ENCODE measurements at places on chromosomes 6 and 20.

GRCh38 chr6:16168121-16168520 is 39.2 kb downstream of the MYLIP start:
- no peak for DNase-seq

GRCh38 chr20:57076152-57076652 is 190.2 kb downstream of the BMP7 start:
- no peak for DNase-seq

GRCh38 chr6:118544105-118544504 is 4.0 kb upstream of the PLN start:
- DNase-seq: no peak

DNA sequence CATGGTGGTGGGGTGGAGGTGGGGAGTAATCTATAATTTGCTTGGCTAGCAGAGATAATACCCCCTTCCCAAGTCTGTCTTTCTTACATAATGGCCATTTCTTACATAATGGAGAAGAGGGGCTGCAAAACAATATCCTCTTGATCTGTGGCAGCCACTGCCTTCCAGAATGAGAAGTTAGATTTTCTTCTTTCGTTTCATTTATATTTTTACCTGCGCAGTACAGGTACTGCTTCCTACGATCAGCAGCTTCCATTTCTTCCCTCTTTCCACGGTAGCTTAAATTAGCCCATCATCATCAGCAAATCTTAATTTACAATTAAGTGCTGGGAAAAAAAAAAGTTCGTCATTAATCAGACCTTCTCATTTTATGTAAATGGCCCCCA is 30.2 kb downstream of the GNAS start:
- no peak for DNase-seq

- no peak for DNase-seq
Measured at GRCh38 chr6:115554060-115554459, 506.6 kb downstream of the FRK start.

DNA sequence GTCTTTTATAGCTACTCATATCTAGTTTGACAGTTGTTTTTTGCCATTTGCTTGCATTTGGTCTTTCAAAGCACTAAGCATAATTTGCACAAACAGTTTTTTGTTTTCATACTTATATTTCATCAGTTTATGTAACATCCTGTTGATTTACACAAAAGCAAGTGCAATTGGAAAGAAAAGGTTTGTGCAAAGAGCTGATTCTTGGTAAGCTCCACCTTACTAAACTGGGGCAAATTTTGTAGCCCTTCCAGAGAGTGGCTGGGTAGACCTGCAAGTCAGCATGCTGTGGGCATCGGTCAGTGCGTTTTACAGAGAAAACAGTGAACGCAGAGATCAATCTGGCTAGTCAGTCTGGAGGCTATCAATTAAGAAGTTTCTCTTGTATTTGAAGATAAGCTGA is 34.5 kb downstream of the TXLNB start:
- no peak for DNase-seq

DNA sequence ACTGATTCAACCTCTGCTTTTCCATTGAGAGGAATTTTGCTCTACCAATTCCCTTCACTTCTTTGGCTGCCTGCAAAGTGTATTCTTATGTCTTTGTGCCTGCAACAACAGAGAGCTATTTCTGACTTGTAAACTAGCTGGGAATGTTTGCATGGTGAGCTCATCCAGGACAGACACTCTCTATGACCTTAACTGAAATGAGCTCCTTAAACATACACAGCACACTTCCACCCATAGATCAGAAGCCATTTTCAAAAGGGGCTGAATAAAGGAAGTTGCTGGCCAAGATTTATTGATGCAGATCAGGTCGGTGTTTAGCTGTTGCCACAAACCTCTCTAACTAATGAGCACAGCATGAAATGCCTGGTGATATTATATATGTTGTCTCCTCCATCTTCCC is 377.7 kb downstream of the BTBD9 start:
- peak; percentile 35 for DNase-seq

DNA sequence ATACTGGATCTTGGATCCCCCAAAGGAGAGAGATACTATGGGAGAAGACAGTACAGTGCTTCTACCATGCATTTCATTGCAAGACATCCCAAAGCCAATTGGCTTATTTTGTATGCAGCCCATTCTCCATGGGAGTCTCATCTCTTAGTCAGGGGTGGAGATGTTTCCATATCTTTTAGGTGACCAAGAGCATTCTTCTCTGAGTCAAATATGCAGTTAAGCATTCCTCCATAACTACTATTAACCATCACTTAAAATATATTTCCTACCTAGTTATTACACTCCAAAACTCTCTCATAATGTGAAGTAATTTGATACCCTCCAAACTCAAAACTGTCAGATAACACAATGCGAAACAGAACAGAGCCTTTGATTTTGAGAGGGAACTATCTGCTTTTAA is 542.6 kb downstream of the HDGFL1 start:
- no peak for DNase-seq

GRCh38 chr20:38855356-38855755 is 49.9 kb downstream of the PPP1R16B start:
- no peak for DNase-seq

DNA sequence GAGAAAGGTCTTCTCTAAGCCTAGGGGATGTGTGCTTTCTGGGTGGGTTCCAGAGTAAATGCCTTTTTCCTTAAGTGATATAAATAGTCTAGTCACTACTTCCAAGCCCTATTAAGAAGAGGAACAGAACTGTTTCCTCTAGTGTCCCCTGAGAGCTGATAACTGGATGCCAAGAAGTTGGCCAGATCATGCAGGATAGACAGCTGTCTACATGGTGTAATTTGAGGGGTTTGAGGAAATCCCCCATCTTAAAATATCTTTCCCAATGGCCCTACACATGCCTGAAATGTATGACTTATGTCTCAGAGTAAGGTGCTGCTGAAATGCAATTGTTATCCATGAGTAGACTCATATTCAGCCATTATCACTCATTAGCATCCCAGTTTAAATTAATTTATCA is 20.2 kb upstream of the PIM1 start:
- no peak for DNase-seq

GRCh38 chr20:49349694-49350252 is 71.9 kb upstream of the ZNFX1 start:
- no peak for DNase-seq
